MG63 (cell line): ENCODE measurements at places on chromosomes 1 and 21. TPM values are rescaled to one million over a fixed set of nuclear protein-coding genes. Genes with fewer than 3 reads are reported as not detected.

GRCh38 chr1:180360333-180361075 lies 130.4 kb downstream of the LHX4 start:
- peak; percentile 57 for DNase-seq

Gene NT5C1A
- total RNA-seq: not detected in 2 replicates

DNA sequence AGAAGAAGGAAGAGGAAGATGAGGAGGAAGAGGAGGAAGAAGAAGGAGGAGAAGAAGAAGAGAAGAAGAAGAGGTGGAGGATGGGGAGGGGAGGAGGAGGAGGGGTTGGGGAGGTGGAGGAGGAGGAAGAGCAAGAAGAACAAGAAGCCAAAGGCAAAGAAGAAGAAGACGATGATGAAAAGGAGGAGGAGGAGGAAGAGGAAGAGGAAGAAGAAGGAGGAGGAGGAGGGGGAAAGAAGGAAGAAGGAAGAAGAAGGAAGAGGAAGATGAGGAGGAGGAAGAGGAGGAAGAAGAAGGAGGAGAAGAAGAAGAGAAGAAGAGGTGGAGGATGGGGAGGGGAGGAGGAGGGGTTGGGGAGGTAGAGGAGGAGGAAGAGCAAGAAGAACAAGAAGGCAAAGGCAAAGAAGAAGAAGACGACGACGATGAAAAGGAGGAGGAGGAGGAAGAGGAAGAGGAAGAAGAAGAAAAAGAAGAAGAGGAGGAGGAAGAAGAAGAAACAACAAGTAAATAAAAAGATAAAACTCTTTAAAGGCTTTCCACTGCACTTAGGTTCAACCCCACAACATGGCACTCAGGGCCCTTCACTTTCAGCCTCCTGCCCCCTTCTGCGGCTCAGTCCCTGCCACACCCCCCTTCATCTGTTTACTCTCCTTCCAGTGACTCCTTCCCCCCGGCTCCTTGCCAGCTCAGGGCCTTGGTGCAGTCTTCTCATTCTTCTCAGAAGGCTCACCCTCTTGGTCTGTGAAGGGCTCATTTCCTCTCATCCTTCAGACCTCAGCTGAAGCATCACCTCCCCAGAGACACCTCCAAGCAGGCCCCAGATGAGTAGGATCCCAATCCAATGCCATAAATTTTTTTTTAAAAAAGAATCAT lies 114.0 kb downstream of the KCNN3 start:
- peak; percentile 68 for DNase-seq

GRCh38 chr1:33606272-33606671 lies 133.8 kb downstream of the ZSCAN20 start:
- no peak for DNase-seq

DNA sequence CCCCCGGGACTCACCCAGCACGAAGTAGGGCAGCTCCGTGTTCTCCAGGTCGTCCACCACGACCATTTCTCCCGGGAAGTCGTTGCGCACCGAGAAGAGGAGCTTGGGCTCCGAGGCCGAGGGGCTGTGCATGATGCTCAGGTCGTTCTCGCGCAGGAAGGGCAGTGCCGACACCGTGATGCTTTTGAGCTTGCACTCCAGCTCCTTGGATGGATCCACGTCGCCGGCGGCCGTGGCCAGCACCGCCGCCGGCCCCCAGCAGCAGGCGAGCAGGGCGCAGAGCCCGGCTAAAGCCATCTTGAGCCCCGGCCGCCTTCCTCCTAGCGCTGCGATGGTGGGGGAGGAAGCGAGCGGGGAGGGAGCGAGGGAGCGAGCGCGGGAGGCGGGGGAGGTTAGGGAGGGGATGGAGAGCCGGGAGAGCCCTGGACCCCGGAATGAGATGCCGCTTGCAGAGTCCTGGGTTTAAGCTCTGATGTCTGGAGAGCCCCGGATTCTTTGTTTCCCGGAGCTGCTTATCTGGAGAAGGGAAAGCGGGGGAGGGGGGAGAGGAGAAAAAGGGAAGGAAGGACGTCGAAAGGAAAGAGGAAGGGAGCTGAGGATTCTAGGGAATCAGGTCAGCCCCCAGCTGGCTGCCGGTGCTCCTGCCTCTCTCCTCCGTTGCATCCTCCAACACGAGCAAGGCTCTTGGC lies at the start of gene ASTN1:
TSS of gene ASTN1 (minus strand) at position 333 of the 689 bp plus-strand sequence. CDS start at position 297, 36 bp downstream.
- peak; percentile 15 for DNase-seq

GRCh38 chr1:222006715-222007114 lies 264.8 kb upstream of the DUSP10 start:
- DNase-seq: no peak

GRCh38 chr1:145845144-145845513 lies 301 bp upstream of the NUDT17 start:
- DNase-seq: no peak

DNA sequence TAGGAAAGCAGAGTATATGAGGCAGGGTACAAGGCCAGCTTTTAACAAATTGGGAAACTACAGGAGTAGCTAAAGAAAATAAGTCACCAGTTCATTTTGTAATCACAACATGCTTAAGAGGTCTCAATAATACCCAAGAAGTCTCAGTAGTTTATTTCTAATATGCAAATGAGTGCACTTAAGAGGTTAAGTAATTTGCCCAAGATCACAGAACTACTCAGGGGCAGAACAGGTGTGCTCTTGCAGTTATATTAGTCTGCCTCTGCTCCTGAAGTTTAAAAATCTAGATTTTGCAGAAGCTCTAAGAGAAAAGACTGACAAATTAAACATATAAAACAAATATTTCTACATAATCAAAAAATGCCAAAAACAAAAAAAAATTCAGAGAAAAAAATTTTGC lies 6.9 kb downstream of the EPS15 start:
- no peak for DNase-seq

DNA sequence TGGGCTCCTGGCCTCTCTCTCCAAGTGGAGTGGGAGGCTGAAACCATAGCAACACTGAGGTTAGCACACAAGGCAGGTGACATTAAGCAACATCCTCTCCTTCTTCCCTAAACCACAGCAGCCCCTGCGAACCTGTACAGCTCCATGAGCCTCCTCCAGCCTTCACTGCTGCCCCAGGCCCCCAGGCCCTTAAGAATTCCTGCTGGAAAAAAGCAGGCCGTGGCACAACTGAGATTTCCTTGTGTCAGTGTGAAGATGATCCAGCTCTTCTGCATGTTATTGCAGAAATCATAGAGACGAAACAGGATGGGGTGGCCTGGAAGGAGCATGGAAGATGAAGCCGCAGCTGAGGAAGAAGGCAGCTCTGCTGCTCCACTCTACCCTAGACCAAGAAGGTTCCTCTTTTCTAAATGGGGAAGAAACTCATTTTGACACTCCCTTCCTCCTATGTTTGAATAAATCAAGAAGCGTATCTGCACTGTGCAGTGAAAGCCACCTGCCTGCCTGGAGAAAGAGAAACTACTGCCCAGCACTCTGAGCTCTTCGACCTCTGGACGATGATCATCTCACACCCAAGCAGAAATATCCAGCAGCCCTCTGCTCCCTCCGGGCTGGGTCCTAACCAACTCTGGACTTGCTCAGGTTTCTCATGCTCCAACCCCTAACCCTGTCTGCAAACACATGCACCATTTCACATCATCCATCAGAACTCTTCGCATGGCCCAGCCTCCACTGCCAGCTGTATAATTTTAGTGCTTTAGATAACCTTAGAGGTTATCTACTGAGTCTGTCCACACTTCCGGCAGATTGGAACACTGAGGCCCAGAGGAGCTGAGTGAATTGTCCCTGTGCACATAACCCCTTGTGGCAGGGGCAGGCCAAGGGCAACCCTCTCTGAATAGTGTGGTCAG lies 20.7 kb downstream of the SH3BP5L start:
- no peak for DNase-seq

Gene HNRNPU
- 173 and 393 TPM in 2 replicates for total RNA-seq

DNA sequence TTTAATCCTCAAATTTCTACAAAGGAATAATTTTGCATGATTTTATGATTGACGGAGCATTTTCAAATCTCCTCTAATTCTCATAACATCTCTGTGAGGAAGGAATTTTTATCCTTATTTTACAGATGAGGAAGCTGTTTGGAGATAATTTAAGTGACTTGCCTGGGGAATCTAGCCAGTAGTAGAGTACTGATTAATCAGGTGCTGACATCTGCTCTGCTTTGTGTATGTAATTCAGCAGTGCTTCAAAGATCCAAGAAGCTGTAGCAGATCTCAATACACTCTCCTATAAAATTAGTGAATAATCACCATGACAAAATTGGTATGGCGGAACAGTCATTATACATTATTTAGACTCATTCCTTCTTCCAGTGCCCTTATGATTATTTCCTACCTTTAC lies 46.0 kb downstream of the DPH5 start:
- no peak for DNase-seq

DNA sequence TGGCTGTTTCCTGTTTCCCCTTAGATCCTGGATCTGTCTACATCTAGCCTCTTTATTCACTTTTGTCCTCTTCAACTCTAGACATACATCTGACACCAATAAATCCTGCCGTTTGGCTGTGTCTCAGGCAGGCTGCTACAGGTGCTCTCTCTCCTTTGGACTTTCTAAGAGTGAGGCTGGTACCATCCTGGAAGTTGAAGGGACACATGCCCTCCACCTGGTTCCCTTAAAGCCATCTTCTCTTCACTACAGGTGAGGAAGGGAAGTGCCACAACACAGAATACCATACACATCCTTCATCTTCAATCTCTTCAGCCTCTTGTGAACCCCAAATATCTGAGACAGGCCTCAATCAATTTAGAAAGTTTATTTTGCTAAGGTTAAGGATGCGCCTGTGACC lies 137.9 kb downstream of the BACH1 start:
- no peak for DNase-seq

Gene SYCP1
- not detected in 2 replicates for total RNA-seq

DNA sequence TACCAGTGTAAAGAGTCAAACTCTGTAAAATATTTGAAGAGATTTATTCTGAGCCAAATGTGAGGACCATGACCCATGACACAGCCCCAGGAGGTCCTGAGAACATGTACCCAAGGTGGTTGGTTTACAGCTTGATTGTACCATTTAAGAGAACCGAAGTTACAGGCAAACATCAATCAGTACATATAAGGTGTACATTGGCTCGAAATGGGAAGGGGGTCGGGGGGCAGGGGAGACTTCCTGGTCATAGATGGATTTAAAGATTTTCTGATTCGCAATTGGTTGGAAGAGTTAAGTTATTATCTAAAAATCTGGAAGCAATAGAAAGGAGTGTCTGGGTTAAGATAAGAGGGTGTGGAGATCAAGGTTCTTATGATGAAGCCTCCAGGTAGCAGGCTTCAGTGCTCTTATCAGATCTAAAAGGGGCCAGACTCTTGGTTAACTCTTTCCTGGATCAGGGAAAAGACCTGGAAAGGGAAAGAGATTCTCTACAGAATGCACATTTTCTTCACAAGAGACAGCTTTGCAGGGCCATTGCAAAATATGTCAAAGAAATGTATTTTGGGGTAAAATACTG lies 47.5 kb upstream of the NTPCR start:
- no peak for DNase-seq
